ENCODE measurements at places on chromosomes 1 and 21.

DNA sequence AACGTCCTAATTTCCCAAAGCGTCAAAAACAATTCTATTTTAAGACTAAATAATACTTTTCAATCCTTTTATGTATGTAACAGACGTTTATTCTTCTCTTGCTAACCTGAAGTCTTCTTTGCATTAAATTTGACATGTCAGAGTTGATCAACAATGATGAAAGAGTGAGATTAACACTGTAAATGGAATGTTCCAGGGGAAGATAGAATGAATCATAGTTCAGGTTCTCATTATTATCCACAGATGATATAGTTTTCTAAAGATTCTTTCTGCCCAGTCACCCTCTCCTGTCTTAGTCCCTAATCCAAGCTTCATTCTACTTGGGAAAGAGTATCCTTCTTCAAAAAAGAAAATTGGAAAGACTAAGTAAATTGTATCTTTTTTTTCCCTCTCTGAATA lies 38.9 kb downstream of the SDCCAG8 start:
- no peak for DNase-seq

DNA sequence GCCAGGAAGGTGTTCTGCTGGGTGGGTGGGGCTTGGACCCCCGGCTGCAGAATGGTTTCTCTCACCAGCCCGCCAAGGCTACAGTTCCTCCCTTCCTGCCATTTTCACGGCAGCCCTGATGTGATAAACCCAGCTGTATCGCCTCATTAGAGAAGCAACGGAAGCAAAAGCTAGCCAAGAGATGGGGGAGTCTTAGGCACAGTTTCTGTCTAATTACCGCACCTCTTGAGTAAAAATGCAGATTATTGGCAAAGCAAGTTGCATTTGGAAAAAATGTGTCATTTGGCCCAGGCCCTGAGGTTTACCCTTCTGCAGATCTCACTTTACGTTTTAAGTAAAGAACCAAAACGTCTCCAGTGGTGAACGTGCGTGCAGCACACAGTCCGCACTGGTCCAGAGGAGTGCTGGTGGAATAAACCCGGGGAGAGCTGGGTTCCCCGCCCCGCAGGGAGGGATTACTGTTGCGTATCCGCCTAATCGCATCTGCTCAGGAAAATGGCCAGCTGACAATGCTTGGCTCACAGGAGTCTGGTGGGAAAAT lies 109.9 kb downstream of the GALNT2 start:
- DNase-seq: no peak

- no peak for DNase-seq
Observed at GRCh38 chr1:40314721-40315238, 2.3 kb downstream of the COL9A2 start.

DNA sequence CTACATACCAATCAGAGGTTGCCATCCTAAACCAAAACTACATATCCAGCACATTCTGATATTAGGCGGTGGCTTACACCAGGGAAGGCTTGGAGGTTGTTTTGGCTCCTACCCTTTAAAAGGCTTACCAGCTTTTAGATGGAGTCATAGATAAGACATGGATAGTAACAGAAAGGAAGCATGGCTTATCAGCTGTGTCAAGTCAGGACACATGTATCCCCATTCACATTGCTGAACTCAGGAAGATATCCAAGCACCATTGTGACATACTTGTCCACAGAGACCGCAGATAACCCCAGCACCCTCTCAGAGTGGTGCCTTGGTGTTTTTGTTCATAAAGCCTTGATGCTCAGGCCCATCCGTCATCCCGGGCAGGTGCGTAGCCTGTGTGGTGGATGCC lies 39.7 kb downstream of the ADARB1 start:
- DNase-seq: no peak

- no peak for DNase-seq
Observed at GRCh38 chr1:56334047-56334446, 245.3 kb downstream of the PLPP3 start.
